Sigmoid colon (tissue), 7 donors: ENCODE measurements at places on chromosomes 7 and 10. TPM values are rescaled to one million over a fixed set of nuclear protein-coding genes. Genes with fewer than 3 reads are reported as not detected.

Gene SEMA3D
- total RNA-seq, result 3.7 TPM

- no peak for DNase-seq
Observed at GRCh38 chr7:95357623-95358022, 33.3 kb upstream of the PON1 start.

Gene TAF5
- 4.2 TPM for total RNA-seq

Gene UBTD1
- 6.9 TPM for total RNA-seq

Gene HOXA11
- total RNA-seq, result 21.0 TPM

DNA sequence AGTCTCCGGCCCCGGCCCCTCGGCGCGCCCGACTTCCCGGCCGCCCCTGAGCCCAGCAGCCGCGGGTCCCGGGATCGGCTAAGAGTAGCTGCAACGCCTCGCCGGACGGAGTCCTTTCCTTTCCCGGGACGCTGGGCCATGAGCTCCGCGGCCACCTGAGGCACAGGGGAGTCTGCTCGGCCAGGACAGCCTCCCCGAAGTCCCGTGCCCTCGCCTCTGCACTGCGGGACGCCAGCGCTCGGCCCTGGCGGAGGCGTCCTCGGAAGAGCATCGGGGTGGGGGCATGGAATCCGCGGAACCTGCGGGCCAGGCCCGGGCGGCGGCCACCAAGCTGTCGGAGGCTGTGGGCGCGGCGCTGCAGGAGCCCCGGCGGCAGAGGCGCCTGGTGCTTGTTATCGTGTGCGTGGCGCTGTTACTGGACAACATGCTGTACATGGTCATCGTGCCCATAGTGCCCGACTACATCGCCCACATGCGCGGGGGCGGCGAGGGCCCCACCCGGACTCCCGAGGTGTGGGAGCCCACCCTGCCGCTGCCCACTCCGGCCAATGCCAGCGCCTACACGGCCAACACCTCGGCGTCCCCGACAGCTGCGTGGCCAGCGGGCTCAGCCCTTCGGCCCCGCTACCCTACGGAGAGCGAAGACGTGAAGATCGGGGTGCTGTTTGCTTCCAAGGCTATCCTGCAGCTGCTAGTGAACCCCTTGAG is 502 bp downstream of the SLC18A3 start:
- peak; percentile 40 for DNase-seq

Gene LIPN
- not detected for total RNA-seq

Gene RHOBTB1
- total RNA-seq, result 8.6 TPM

Gene CFAP70
- total RNA-seq, result 1.4 TPM

- no peak for DNase-seq
Observed at GRCh38 chr7:1993776-1994740, 238.7 kb downstream of the MAD1L1 start.

Gene GHITM
- 191 TPM for total RNA-seq

Gene PTPRZ1
- total RNA-seq, result 19.4 TPM

- DNase-seq, result peak; percentile 72
Observed at GRCh38 chr7:33062023-33062781, at the start of gene NT5C3A. Gene NT5C3A, minus strand, starts transcription at chr7:33062776. Its CDS starts 71 bp downstream, at chr7:33062705.

DNA sequence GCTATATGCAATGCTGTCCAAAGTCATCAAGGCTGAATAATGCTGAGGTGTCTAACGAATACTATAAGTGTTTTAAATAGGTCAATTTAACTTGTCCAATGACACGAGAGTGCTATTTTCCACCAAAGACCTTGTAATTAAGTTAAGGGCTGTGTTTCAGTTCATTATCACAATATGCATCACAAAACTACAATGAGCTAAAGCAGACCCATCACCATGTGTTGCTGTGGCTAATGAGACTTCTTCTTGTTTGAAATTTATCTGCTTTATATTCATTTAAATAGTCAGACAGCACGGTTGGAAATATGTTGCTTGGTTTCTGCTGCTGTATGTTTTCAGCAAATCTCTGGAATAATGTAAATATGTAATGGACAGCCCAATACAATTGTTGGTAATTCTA is 292.5 kb upstream of the VSTM2A start:
- DNase-seq, result no peak

- no peak for DNase-seq
Observed at GRCh38 chr7:33351709-33352108, 222.3 kb downstream of the BBS9 start.

Gene ACSL5
- 9.4 TPM for total RNA-seq

- DNase-seq, result no peak
Observed at GRCh38 chr7:1085910-1086421, 1.9 kb upstream of the GPER1 start.

GRCh38 chr10:5910323-5911100 is 20.5 kb downstream of the FBH1 start:
- peak; percentile 84 for DNase-seq

Gene CCDC172
- total RNA-seq, result not detected

Gene NAT16
- not detected for total RNA-seq

DNA sequence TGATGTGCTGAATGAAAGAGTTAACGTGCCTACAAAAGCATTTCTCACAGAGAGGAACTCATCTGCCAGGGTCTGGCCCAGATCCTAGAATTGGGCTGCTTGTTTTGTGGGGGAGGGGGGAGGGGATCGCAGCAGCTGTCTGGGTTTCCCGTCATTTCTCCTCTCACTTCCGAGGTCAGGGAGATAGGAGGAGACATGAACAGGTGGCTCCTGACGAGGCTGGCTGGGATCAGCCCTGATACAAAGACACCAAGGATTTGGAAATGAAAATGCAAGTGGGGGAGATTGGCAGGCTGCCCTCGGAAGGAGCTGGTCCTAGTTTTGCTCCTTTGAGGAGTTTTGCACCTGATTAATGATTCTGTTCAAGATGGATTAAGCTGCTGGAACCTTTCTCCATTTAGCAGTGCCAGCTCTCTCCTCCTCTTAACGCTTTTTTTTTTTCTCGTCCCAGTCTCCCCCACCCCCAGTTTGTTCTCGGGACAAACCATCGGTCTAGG is 86.8 kb upstream of the KMT2C start:
- DNase-seq, result no peak

Gene TMEM229A
- not detected for total RNA-seq

DNA sequence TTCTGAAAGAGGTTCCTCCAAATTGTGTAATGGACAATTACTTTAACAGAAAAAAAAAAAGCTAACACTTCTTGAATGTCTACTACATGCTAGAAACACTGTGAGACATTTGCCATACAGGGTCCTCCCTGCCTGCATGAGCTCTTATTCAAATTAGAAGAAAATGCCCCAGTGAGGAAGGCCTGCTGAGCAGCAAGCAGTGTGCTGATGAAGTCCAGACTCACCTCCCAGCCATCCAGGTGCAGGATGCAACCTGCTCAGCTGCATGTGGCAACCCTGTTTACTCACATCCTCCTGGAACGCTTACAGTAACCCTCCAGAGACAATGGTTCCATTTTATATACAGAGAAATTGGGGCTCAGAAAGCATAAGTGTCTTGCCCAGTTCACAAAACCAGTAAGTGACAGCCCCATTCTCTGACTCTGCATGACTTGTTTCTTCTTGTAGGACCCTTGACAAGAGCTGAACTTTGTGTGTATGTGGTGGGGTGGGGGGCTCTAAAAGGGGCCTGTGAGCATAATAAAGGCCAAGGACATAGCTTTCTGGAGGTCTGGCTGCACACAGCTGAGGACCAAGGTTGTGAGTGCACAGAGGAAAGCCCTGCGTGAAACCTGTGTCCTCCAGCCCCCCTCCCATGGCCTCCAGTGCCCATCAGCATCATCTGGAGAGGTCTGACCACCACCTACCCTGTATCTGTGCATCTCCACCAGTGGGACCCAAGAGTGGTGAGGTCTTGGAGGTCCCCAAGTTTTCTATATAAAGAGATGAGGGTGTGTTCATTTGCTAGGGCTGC is 387.8 kb downstream of the GRID1 start:
- DNase-seq, result no peak

- no peak for DNase-seq
Observed at GRCh38 chr7:137835486-137836112, 11.2 kb downstream of the DGKI start.

Gene PRR15
- not detected for total RNA-seq

GRCh38 chr10:71538608-71539260 is 142.0 kb downstream of the CDH23 start:
- no peak for DNase-seq

DNA sequence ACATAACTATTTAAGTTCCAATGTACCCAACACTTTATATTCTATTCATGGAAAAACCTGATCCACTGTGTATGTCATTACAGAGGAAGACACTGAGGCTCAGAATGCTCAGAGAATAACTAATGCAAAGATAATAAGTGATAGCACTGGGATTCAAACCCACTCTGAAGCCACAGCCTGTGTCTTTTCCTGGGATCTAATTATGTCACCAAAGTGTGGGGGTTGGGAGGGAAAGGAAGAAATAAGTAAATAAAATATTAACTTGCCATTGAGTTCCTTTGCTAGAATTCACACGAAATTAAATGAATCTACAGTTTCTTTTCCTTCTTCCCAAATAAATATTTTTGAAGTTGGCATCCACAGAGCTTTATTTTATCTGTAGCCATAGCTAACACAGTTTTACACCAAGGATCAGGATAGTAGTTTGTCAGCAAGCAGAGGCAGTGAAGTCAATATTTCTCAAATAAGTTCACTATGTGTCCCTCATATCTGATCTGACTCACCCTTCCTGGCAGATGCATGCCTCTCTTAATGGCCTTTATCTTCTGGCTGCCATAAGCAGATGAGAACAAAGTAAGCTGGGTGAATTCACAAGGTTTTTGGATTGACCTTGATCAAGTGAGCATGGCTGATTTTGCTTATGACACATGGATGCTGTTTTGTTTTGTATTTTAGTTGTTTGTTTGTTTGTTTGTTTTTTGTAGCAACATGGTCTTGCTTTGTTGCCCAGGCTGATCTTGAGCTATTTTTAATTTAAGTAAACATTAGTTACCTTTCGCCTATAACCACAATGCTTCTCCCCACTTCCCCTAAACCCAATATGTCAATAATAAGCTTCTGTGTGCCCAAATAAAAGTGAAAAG is 6.3 kb downstream of the RAPGEF5 start:
- DNase-seq, result no peak

Gene UCMA
- not detected for total RNA-seq

Gene PSD
- 394 TPM for total RNA-seq

Gene ACSM6
- 0.55 TPM for total RNA-seq

GRCh38 chr7:91043186-91043585 is 221.0 kb upstream of the FZD1 start:
- DNase-seq, result no peak

DNA sequence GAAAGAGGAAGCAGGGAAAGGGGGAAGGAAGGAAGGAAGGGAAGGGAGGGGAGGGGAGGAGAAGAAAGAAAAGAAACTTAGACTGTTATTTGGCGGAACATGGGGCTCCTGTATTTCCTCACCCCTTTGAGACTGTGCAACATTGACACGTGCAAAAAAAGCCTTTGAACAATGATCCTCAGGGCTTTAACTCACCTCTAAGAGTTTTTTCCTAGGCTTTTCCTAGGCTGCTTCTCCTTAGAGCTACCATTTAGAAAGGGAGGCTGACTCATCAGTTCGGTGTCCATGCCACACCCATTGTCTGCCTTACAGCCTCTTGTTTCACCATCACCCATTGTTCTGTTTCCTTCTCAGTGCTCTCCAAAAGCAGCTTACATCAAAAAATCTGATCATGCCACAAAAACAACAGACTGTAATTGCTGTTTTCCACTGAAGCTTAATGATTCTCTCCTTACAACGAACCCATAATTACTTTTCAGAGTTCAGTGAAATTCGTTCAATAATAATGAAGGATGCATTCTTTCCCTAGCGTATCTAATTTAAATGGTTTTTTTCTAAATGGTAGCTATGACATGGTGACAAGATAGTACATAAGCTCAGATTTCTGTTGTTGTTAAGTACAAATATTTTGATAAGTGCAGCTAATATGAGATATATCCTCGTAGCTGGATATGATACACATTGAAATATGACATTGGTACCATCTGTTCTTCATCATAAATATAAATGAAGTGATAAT is 90.8 kb downstream of the PRLHR start:
- no peak for DNase-seq

Gene SRI
- 45.1 TPM for total RNA-seq

DNA sequence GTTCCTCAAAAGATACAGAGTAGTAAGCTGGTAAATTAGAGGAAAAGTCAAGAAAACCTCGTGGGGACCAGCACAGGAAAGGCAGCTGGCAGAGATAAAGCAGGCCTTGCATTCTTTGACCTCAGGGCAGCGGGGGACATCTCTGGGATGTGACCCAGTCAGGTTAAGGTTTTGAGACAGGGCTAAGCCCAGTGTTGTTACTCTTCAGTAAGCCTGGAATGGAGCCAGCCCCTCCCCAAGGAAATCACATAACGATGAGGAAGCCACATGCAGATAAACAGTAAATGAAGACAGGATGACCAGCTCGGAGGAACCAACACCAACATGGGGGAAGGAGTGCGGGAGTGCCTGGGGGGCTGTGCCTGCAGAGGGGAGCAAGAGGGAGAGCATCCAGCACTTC is 99.6 kb downstream of the JAZF1 start:
- no peak for DNase-seq

Gene FXYD4
- total RNA-seq, result not detected

DNA sequence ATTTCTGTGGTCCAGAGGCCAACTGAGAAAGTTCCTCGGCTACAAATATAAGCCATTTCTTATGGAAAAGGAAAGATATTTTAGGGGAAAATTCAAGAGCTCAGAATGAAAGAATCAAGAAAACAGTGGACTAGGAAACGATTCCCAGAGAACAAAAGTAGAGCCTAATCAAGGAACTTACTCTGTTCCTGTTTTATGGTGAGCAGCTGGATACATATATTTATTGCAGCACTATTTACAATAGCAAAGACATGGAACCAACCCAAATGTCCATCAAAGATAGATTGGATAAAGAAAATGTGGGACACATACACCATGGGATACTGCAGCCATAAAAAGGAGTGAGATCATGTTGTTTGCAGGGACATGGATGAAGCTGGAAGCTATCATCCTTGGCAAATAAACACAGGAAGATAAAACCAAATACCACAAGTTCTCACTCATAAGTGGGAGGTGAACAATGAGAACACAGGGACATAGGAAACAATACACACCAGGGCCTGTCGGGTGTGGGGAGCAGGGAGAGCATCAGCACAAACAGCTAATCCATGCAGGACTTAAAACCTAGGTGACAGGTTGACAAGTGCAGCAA is 298.7 kb downstream of the THSD7A start:
- no peak for DNase-seq

DNA sequence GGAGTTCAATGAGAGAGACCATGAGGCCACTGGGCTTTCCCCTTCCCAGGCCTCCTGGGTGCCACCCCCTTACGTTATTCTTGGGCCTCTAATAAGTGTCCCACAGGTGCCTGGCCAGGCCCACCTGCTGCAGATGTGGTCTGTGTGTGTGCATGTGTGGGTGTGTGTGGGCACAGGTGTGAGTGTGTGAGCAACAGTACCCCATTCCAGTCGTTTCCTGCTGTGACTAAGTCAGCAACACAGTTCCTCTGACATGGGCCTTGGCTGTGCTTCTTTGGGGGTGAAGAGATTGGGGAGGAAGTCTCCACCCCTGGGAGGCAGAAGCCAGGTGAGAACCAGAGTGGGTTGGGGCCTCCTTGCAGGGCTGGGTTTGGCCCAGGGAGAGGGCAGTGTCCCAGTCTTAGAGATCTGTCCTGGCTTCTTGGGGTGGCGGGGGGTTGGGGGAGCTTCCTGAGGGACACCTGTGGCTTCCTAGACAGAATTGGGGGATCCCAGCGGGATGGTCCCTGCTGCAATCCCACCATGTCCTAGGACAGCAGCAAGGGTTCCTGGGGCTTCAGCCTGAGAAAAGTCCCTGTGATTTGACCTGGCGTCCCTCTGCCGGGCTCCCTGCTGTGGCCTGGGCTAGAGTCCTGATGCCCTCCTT is 4.1 kb upstream of the PILRB start:
- peak; percentile 57 for DNase-seq

Gene HOXA10
- total RNA-seq, result 55.1 TPM

Gene SPDYE5
- not detected for total RNA-seq

- DNase-seq, result no peak
Observed at GRCh38 chr10:20443094-20443493, 454.0 kb downstream of the NEBL start.

Gene LBX1
- not detected for total RNA-seq

Gene RELN
- total RNA-seq, result 7.5 TPM
